T-helper 2 cell treated with Interferon-gamma antibody and Interleukin-4, amounts not matched to agents 5 μg/mL and 100 μg/mL, for 36 hours (primary cell): ENCODE measurements at places on chromosomes 5 and 9.

- DNase-seq: no peak
Measured at GRCh38 chr9:97415146-97415545, 3.2 kb downstream of the TDRD7 start.

- DNase-seq: peak; percentile 67
Measured at GRCh38 chr9:124291801-124292396, 34.1 kb downstream of the NEK6 start.

DNA sequence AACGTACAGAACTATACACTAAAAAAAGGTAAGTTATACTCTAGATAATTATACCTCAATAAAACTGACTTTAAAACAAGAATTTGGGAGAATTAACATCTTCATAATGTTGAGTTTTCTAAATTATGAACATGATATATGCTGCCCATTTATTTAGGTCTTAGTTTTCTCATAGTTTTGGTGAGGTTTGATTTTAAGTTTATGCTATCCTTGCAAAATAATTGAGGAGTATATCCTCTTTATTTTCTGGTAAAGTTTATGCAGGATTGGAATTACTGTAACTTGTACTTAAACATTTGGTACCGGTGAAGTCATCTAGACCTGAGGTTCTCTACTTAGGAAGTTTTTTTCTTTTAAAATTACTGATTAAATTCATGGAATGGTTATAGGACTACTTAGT is 38.9 kb upstream of the RNU6ATAC start:
- no peak for DNase-seq

GRCh38 chr5:120913396-120913795 is 449.3 kb downstream of the PRR16 start:
- DNase-seq: no peak

DNA sequence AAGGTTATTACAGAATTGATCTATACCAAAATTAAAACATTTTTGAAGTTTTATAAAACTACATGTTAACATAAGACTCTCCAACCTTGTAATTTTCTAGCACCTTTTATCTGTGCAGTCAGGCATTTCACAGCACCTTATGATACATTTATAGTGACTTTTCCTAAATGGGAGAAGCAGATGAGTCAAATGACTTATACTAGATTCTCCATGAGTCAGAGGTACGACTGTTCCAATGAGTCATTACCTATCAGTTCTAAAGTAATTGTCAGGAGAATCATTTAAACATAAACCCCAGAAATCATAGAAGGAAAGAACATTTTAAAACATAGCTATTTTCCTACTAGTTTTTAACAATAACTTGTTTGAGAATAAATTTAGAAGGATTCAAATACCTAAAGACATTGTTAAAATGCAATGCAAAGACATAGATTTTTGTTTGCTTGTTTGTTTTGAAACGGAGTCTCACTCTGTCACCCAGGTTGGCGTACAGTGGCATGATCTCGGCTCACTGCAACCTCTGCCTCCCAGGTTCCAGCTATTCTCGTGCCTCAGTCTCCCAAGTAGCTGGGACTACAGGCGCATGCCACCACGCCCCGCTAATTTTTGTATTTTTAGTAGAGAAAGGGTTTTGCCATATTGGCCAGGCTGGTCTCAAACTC is 34.7 kb upstream of the DMXL1 start:
- no peak for DNase-seq

GRCh38 chr9:130640681-130641080 is 23.7 kb upstream of the PRDM12 start:
- DNase-seq: no peak

DNA sequence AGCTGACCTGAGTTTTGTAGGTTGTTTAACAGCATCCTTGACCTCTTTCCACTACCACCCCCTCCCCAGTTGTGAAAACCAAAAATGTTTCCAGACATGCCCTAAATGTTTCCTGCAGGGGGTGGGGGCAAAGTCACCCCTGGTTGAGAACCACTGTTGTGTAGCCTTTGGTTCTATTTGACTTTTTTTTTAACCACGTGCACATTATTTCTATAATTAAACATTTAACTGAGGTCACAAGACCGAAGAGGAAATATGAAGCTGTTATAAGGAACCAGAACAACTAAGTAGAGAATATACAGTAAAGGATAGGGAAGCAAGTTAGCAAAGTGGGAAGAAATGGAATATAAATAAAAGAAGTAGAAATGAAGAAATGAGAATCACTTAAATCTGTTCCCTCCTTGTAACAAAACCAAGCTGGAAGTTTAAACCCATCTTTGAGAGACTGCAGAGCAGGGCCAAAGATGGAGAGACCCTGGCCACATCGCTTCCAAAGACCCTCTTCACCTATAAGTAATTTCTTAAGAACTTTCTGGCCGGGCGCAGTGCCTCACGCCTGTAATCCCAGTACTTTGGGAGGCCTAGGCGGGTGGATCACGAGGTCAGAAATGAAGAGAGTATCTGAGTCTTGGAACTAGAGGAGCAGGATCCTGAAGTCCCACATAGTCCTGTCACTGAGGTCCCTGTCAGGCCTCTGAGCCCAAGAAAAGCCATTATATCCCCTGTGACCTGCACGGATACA is 14.4 kb downstream of the SIT1 start:
- no peak for DNase-seq

DNA sequence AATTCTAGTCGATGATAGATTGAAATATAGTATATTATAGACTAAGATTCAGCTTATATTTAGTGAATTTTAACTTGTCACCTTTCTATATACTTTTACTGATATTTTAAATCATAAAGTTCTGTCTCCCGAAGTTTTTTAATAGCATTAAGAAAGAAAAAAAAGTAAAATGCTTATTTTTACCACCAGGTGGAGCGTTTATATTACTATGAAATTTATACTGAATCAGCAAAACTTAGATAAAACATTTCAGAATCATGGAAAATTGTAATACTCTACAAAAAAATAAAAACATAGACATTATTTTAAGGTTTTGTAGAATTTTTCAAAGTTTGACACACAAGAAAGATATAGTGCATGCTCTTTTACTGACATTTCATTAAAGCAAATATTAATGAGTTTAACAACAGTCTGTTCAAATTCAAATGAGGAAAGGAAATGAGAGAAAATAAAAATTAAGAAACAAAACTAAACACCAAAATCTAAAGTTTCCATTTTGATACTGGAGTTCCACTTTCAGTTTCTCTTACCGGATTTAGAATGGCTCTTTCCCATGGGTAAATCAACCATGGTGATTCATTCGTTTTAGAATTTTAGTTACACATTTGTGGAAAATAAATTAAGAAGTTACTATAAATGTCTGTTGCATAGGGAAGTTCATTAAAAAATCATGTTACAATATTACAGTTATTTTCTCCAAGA is 1035.3 kb downstream of the CDH12 start:
- no peak for DNase-seq

- no peak for DNase-seq
Measured at GRCh38 chr5:69202497-69202896, 13.1 kb downstream of the CENPH start.

DNA sequence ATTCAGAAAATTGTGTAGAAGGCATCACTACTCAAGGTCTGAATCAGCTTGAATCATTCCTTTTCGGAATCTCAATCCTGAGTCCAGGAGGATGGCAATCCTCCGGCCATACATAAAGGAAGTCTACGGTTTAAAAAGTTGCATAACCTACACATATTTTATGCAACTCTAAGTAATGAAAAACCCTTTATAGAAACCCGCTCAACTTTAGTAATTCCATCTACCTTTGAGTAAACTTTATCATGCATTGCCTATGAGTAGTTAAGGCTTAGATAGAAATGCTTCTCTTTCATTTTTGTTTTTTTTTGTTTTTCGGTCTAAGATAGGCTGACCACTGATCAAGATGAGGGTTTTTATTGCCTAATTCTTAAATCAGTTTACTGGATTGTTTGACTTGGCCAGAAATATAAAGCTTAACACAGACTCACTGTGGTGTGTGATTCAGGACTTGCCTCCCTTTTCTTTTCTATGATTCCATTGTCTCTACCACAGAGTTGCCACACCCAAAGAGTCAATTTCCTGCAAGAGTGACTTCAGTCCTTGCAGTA is 85.0 kb downstream of the LURAP1L start:
- DNase-seq: no peak

- DNase-seq: no peak
Measured at GRCh38 chr5:143398053-143398355, 5.5 kb downstream of the NR3C1 start.

- no peak for DNase-seq
Measured at GRCh38 chr9:19799784-19800183, 10.9 kb upstream of the SLC24A2 start.

- peak; percentile 24 for DNase-seq
Measured at GRCh38 chr9:112378328-112379176, 1.4 kb upstream of the HSDL2 start.

DNA sequence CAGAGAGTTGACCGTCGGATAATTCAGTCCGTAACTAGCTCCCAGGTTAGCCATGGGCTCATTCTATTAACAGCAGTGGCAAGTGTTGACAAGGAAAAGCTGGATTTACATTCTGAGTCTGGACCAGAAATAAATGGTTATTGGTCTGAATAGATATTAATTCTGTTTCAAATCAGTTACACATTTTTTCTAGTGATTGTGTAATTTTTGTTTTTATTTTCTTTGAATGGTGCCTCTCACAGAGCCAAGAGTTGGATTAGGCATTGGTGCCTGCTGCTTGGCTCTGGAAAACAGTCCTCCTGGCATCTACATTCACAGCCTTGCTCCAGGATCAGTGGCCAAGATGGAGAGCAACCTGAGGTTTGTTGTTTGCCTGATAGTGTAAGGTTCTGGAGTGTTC is 115.1 kb downstream of the GOLPH3 start:
- no peak for DNase-seq

DNA sequence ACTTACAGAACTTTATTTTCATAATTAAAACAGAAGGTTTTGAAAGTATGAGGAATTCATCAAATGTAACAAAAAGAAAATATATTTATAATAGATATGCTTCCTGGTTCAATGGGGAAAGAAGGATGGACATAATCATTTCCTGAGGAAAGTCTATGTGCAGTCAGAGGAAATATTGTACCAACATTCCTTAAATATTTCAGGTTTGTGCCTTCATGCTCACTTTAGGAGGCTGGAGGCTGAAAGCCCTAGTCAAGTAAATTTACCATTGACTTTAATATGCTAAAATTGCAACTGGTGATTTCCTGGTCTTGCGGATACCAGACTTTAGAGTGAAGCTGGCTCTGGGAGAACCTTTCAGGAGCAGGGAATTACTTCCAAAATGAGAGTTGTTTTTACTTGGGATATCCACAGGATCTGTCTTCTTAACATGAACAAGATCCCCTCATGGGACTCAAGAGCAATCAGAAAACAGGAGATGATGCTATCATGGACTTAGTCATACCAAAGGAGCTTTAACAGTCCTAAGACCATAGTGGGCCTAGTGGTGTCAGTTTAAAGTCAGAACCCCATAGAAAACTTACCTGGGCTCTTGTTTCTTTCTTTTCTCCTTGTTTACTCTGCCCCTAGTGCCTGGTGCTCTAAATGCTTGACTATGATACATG is 762.8 kb upstream of the GRAMD2B start:
- DNase-seq: no peak

GRCh38 chr5:137186759-137187461 is 312.2 kb downstream of the SPOCK1 start:
- no peak for DNase-seq

- DNase-seq: no peak
Measured at GRCh38 chr5:125113328-125113727, 366.9 kb upstream of the ZNF608 start.

DNA sequence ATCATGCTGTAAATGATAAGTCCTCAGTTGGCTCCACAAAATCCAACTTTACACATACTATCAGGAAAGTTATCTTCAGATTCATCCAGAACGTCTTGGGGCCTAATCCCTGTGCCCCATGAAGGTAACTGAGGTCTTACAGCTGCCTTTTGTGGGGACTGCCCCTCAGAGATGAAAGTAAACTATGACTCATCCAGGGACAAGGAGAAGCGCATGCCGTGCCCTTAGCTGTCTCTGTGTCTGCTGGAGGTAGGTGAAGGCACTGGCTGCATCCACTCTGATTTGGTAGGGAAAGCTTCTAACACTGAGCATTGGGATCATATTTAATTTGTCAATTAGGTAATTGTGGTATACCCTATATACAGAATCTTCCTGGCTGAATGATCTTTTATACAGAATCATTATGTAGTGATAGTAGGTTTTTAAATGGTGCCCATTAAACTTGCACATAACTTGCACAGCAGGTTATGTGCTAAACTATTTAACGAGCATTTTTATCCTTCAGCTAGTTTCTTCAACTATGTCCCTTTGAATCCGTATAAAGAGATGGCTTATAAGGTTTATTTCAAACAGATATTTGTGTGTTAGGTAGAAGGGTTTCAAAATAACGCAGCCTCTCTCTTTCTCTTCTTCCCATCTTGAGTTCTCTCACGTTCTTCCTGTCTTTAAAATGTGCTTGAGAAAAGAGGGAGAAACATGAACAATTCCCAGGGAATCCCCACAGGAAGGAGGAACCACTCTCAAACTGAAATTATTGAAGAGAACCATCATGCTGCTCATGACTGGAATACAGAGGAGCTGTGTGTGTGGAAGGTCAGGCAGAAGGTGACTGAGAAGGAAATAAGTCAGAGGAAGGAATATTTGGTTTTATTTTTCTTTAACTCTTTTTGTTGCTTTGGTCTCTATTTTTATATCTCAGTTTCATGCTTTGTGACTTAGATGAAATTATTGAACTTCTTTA is 250.9 kb downstream of the CD180 start:
- no peak for DNase-seq

GRCh38 chr9:70921136-70921535 is 200.3 kb downstream of the TRPM3 start:
- DNase-seq: no peak

DNA sequence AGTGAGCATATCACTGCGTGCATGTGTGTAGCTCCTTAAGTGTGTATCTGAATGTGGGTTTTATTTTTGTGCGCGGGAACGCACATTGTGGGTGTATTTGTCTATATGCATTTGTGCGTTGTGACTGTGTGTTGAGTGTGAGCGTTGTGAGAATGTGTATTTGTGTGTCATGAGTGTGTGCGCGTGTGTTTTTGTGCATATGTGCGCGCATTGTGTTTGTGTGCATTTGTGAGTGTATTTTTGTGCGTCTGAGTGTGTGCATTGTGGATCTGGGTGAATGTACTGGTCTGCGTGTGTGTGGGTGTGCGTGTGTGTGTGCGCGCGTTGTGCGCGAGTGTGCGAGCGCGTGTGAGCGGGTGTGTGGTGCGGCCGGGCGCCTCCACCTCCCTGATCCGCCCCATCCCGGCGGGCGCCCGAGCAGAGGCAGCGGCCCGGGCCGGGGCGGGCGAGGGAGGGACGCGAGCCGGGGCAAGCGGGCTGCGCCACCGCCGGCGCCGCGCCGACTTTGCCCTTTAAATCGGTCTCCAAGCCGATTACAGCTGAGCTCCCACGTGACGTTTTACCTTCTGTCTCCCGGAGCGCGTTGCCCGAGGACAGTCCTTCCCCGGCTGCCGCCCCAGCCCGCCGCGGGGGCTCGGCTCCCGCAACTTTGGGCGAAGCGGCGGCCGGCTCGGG is at the start of gene RASGRF2:
TSS of gene RASGRF2 (plus strand) at position 596 of the 675 bp plus-strand sequence. CDS start 376 bp downstream, outside the sequence.
- DNase-seq: peak; percentile 53

- no peak for DNase-seq
Measured at GRCh38 chr5:121693864-121694263, 157.8 kb upstream of the FTMT start.

DNA sequence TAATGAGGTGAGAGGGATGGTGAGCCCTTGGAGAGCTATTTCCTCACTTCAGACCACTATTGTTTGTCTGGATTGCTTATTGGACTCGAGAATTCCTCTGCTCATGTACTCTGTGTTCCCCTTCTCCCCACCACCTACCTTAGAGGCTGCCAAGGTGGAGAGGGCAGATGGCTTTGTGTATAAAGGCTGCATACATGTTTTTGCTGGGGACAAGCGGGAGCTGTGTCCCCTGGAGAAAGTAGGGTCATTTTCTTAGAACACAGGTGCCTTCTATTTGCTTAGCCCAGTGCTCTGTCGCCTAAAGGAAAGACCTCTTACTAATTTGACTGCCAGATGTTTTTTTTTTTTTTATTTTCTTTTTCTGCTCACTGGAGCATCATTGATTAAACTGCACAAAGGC is 29.7 kb downstream of the RASGRF2 start:
- DNase-seq: no peak
